ENCODE measurements at places on chromosomes 5 and 9.

DNA sequence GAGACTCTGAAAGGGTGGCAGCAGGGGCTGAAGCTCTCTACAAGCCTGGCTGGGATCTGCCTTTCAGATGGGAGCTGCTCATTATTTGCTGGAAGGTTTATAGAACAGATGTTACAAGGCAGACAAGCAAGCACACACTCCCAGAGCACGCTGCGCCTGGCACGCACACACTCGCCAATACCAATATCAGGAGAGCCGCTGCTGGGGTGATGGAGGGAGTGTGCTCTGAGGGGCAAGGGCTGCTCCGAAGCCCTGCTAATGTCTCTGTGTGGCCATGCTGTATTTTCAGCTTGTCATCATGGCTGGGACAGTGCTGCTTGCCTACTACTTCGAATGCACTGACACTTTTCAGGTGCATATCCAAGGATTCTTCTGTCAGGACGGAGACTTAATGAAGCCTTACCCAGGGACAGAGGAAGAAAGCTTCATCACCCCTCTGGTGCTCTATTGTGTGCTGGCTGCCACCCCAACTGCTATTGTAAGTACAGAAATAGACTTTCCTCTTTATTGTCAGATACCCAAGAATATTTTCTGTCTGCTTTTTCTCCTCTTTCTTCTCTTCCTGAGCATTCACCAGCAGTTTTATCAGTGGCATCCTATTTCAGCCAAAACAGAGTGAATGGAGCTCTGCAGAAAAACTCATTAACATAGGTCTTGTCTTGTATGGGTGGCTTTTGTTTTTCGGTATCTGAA is 115.1 kb downstream of the BAAT start:
- DNase-seq: no peak

DNA sequence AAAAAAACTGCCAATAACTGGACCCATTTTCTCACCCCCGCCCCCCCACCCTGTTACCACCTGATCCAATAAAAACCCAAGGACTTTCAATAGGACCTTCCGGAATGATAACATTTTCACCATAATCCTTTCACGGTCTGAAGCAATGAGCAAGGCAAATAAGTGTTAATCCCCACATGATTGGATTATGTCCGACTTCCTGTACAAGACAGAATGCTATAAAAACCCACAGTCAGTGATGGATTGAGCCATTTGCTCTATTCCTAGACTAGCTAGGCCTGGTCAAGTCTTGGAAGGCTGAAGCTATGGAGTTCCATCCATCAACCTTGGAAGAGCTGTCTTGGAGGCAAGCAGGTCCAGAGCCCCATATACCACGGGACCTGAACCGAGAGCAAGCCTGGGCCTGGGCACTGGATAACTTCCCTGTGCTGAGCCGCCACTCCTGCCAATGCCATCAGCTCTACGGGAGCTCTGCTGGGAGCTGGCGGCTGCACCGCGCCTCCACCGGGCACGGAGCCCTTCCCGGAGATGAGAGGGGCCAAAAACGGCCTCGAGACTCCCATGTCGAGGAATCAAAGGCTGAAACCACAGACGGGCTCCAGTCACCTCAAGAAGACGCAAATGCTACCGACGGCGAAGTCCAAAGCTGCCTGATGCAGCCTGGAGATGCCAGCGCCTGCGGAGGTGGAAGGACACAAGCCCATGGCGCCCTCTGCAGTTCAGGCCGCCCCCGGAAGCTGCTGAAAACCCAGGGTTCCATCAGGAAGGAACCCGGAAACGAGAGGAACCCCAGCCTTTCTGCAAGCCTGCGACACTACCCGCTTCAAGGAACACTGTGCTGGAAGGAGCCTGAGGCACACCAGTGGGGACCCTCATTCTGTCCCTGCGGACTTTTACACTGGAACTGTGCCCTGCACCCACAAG is 69.2 kb downstream of the ANXA2R start:
- DNase-seq: no peak

DNA sequence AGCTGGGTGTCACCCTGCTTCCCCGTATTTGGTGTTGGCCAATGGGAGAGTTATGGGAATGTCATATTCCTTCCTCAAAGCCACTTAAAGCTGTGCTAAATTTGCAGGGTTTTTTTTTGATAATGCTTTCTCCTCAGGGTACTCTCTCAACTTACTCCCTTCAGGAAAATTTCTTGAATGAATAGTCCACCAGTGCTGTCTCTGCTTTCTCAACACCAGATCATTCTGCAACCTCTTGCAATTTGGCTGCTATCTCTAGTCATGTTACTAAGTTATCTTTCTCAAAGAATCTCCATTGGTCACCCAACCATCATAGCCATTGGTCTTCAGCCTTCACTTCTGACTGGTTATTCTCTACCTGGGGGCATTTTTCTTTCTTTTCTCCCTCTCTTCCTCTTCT is 13.4 kb upstream of the TNFAIP8 start:
- no peak for DNase-seq

DNA sequence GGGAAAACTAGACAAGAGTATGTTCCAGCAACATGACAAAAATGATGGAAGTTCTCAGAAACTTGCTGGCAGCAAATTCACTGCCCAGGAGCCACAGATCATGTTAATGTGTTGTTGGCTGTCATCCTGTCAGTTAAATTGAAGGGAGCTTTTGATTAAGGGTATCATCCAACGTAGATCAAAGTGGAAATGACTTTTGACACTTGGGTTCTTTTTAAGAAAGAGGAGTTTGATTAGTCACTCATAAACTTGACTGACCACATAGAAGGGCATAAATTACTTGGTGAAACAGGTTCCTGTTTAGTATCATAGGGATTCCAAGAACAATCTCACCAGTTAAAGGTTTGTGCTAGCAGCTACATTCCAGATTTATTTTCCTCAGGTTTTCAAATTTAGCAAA is 288.7 kb downstream of the CSNK1G3 start:
- DNase-seq: no peak

DNA sequence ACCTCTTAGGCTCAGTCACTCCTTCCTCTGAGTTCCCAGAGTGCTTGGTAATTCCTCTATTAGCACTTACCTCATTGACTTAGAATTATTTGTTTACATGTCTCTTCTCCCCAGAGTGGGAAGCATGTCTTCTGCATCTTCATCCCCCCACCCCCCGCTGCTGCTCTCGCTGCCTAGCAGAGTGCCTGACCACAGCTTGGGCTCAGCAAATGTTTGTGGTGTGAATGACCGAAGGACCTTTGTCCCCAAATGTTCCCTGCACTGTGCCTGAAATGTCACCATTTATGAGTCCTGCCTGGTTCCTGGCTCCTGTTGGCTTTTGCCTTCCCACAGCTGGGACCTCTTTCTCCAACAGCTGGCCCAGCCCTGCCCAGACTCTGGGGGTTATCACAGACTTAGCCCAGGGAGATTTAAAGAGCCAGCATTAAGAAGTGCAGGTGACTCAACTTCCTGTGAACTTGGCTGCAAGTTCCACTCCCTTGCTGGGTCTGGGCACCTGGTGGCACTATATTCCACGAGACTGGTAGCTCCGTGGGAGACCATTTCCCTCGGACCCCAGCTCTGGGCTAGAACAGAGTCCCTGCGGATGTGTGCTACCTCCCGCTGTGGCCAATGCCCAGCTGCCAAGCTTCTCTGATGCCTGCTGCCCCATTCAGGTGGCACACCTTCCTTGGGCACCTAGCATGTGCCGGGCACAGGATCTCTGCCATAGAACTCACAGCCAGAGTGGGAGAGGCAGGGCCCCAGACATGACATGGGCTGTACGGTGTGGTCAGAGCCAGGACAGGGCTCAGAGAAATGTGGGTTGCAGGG is 1.8 kb upstream of the HMCN2 start:
- DNase-seq: no peak

DNA sequence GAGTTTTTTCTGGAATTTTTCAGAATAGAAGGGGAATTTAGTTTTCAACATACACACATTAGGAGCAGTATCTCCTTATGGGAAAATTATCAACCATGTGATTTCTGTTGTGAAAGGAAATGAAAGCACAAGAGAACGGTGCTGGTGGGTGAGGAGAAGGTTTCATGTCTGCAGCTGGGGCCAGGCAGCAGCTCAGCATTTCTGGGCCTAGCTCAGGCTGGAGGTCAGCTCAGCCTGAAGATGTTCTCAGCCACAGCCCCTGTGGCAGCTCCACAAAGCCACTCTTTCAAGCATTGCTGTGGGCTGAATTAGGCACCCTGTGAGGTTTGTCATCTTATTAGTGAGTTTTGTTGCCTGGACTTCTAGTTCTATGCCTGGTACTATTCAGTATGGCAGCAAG is 90.3 kb downstream of the DIRAS2 start:
- DNase-seq: no peak

- DNase-seq: no peak
These were observed 131.3 kb downstream of the DOCK2 start for GRCh38 chr5:169768416-169768815.

DNA sequence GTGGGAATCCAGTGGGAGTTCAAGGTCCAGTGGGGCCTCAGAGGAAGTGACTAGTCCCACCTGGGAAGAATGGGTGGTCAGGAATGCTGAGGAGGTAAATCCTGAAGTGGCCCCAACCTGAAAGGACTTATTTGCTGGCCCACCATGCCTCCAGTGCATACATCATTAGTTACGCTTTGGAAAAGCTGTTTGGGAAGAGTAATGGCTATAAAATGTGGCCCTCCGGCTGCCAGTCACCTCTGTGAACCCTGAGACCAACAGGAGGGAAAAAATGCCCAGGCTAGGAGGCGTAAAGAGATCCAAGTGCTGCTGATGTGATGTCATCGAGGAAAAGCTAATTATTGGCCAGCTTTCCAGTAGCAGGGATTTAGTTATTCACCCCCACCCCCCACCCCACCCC is 2.7 kb upstream of the SLC26A2 start:
- no peak for DNase-seq

DNA sequence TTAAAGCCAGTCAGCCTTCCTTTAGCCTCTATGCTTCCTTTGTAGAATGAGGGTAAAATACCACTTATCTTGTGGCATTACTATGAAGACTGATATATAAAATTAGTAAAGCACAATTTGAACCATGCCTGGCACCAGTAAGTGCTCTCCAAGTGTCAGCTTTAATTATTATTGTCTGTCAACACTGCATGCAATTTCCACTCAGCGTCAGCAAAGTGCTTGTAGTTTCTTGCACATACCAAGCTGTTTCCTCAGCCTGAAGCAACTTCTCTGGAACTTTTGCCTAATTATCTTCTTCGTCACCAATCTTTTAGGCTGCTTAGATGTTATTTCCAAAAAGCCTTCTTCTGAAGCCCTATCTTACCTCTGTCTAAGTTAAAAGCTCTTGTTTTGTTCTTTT is 177.3 kb downstream of the CDC42SE2 start:
- DNase-seq: peak; percentile 44

GRCh38 chr9:68947015-68947414 is 66.9 kb downstream of the PRKACG start:
- DNase-seq: no peak

- peak; percentile 47 for DNase-seq
These were observed 14.1 kb downstream of the TRIM7 start for GRCh38 chr5:181190711-181191525.

DNA sequence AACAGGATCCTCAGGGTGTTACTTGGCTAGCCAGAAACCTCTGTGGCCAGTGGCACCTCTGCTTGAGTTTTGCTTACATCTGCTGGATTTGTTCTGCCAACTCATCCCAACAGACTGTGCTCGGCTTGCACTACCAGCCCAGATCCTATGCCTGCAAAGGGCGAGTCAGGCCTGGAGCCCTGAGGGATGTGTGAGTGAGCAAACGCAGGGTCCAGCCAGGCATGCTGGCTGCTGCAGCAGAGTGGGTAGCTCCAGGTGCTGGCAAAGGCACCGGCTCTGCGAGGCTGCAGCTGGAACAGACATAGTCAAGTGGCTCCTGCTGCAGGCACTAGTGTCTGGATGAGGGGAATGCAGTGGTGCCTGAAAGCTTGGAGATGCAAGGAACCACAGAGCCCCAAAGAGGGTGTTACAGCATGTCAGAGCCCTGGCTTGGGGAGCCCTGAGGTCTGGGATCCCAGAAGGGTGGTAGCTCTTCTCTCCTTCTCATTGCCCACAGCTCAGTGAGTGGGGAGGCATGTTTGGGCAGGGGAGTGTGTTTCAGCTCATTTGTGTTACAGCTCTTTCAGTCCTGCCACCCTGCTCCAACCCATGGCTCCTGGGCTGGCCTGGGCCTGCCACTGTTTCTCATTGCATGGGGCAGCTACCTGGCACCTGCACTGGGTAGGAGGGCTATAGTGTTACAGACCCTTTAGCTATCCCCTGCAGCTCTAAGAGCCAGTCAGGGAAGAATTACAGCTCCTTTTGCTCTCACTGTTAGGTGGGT is 332.6 kb downstream of the TAF11L14 start:
- no peak for DNase-seq

Data from AG10803 (cell line).